Ecto neural progenitor cell (in vitro differentiated cells): ENCODE measurements at places on chromosomes 3 and 15.

DNA sequence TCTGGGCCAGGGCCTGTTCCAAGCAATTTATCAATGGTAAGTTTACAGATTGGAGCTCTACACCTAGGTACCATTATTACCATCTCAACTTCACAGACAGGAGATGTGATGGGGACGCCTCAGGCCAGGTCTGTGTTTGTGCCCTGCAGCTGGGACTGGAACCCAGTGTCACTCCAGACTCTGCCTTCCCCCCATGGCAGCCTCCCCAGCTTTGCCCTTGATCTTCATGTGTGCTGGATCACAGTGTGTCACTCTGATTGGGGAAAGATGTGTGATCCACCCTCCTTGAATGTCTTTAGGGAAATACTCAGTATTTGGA lies 59.6 kb downstream of the MGLL start:
- no peak for DNase-seq

DNA sequence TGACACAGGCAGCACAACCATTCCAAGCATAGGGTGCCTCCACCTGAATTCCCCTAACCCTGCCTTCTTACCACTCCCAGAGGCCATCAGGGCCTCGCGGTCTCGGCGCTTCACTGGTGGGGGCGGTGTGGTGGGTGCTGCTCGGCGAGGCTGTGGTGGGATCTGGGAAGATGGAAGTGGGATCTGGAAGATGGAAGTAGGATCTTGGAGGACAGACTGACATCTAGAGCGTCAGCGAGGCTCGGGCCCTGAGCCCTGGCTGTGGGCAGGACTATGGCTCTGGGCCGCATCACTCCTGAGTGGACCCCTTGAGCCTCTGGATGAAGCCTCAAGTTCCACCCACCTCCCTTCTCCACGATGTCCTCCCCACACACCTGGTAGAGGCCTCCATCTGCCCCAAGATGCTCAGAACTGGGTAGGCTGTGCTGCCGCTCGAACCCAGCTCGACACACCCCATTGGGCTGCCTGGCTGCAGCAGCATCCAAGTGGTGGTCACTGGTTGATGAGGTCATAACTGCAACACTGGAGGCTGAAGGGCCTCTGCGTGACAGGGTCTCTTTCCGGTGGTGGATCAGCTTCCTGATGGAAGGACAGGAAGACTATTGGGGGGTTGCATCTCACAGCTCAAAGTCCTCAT lies 3.6 kb downstream of the NCKIPSD start:
- no peak for DNase-seq

DNA sequence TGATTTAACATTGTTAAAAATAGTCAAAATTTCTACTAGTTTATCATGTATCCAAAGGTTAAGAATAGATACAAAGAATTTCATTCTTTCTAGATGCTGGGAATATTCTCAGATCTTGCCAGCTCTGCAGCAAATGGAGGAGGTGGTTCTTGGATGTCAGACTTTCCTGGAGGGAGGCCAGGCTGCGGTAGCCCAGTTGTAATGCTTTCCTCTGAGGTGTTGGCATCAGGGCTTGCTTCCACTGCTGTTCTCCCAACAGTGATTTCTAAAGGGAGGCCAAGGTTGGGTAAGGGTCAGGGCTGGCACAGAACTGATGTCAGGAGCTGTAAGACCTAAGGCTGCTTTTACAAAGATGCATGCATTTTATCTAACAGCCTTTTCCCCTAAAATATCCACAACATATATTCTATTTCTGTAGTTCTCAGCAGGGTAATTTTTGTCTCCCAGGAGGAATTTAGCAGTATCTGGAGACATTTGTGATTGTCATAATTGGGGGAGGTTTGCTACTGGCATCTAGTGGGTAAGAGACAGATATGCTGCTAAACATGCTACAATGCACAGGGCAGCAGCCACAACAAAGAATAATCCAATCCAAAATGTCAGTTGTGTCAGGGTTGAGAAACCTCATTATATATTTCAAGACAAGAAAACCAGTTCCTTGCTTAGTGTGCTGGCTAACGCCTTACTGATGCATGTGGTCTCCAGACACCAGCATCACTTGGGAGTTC lies 42.0 kb upstream of the SPTSSB start:
- no peak for DNase-seq

GRCh38 chr15:66622591-66623022 lies 56.8 kb upstream of the LCTL start:
- no peak for DNase-seq

DNA sequence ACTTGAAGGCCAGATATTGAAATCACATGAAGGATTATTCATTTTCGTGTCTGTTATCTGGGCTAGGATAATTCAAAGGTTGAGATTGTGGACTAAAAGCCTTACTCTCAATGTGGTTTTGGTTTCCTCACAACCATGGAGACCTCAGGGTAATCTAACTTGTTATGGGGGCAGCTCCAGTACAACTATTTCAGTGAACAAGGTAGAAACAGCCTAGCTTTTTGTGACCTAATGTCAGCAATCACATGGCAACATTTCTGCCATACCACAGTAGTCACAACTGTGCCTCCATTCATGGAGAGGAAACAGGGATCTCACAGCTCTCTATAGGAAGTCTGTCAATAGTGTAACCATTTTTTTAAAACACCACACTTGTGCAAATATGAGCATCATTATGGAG lies 62.4 kb upstream of the RARB start:
- no peak for DNase-seq

DNA sequence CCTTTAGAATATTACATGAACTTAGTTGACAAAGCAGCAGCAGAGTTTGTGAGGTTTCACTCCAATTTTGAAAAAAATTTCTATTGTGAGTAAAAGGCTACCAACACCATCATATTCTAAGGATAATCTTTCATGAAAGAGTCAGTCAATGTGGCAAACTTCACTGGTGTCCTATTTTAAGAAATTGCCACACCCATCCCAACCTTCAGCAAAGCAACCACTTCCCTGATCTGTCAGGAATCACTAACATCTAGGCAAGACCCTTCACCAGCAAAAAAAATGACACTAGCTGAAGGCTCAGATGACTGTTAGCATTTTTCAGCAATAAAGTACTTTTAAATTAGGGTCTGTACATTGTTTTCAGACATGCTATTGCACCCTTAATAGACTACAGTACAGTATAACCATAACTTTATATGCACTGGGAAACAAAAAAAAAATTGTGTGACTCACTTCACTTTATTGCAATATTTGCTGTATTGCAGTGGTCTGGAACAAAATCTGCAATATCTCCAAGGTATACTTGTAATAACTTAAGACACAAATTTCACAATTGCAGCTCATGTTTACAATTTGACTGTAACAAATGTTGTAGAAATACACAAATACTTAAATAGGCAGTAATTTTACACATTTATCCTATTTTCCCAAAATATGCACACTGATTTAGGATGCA lies 38.9 kb upstream of the ALCAM start:
- no peak for DNase-seq

- peak; percentile 80 for DNase-seq
Observed at GRCh38 chr15:68578175-68578979, 416 bp upstream of the CORO2B start.

DNA sequence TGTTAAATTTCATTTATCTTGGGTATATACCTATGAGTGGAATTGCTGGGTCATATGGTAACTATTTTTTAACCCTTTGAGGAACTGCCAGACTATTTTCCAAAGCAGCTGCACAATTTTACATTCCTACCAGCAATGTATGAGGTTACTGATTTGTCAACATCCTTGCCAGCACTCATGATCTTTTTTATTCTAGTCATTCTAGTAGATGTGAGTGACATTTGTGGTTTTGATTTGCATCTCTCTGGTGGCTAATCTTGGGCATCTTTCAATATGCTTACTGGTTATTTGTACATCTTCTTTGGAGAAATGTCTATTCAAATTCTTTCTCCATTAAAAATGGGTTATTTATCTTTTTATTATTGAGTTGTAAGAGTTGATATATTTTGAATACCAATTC lies 21.3 kb upstream of the LRRC58 start:
- no peak for DNase-seq

GRCh38 chr3:185631508-185632206 lies 45.6 kb downstream of the SENP2 start:
- no peak for DNase-seq

- DNase-seq, result no peak
Observed at GRCh38 chr15:77571181-77571580, 61.5 kb downstream of the LINGO1 start.

DNA sequence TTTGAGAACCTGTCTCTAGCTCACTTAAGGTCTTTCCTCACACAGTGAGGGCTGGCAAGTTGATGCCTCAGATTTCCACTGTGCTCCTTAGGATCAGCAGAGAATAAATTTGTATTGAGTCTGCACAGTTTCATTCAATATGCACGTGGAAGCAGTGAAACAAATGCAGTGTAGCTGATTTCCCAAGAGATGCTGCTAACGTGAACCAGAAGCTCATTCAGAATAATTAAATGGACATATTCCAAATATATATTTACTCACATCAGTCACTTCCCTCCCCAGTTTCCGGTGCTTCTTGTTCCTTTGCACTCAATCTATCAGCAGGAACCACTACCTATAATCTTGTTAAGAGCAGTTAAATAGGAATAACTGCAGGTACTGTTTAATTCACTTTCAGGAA lies 86.1 kb downstream of the UNC13C start:
- no peak for DNase-seq

DNA sequence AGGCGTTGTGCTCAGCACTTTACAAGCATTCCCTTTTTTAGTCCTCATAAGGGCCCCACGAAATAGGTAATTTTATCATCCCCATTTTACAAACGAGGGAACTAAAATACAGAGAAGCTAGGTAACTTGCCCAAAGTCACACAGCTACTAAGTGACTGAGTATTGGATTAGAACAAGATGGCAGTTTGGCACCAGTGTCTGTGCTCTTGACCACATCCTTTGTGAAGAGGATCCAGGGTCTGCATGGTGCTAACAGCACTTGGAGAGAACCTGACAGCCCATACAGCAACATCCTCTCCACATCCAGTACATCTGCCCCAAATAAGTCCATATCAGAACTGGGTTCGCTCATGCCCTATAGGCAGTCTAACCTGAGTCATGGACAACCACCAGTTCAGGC lies 21.8 kb upstream of the DAPK2 start:
- no peak for DNase-seq

- no peak for DNase-seq
Observed at GRCh38 chr3:105622169-105622568, 246.6 kb downstream of the CBLB start.

GRCh38 chr15:34292621-34293020 lies 45.0 kb downstream of the SLC12A6 start:
- DNase-seq, result no peak

DNA sequence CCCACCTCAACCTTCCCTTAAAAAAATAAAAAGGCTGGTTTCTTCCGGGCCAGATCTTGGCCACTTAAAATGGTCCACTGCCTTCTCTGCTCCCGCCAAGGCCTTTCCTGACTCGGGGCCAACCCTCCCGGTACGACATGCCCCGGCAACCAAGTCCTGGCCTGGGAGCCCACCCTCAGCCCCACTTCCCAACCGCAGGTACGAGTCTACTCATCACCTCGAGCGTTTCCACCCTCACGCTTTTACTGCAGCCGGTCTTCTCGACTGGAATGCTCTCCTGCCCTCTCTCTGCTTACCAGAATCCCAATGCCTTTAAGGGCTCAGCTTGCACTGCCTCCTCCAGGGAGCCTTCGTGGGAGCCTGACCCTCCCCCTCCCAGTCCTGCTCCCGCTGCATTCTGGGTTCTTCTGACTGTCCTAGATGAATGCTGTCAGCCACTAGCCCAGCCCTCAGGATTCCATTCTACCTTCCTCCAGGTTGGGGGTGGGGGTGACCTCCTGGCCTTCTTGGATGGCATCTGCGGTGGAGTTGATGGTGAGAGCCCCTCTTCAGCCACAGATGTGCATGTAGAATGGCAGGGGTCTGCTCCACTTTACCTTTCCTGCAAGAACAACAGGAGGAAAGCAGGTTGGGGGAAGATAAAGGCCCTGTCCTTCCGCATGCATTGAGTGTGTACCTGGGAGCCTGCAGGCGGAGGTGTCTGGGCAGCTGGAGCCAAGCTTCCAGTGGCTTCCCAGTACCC lies 1.1 kb upstream of the CSRNP1 start:
- DNase-seq, result peak; percentile 79
